Umbilical cord (tissue), 2 donors: ENCODE measurements at places on chromosomes 2 and 18. TPM values are rescaled to one million over a fixed set of nuclear protein-coding genes. Genes with fewer than 3 reads are reported as not detected.
A peak's percentile ranks its signal among the peaks of the same experiment; 100 is the strongest.

Gene QPCT
- total RNA-seq, result 37.6 TPM

Gene PRKAG3
- not detected for total RNA-seq

- DNase-seq, result no peak
Observed at GRCh38 chr2:88141952-88142351, 14.1 kb upstream of the FABP1 start.

GRCh38 chr2:181614874-181615638, 41.8 kb downstream of the CERKL start:
- DNase-seq, result no peak

DNA sequence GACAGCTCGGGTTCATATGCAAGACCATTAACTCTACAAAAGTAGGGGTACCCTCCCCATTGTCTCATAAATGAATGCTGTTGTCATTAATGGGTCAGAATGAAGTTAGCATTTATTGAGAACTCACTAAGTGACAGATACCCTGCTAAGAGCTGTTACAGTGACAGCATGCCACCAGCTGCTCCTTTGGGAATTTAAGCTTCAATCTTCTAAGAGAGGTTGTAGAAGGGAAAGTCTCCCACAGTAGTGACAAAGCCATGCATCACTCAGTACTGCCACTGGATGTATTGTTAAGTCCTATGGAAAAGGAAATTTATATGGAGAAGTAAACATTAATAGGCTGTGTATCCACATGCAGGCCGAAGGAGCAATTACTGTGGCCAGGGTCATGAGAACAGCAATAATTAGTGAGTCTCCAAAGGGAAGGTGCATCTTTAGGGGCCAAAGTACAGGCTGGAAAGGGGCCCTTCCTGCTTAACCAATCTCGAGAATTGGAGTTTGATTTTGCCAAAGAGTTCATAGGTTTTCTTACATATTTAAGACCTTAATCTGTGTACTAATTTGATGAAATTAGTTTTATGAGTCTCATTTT, 64.5 kb upstream of the FAM124B start:
- DNase-seq, result no peak

DNA sequence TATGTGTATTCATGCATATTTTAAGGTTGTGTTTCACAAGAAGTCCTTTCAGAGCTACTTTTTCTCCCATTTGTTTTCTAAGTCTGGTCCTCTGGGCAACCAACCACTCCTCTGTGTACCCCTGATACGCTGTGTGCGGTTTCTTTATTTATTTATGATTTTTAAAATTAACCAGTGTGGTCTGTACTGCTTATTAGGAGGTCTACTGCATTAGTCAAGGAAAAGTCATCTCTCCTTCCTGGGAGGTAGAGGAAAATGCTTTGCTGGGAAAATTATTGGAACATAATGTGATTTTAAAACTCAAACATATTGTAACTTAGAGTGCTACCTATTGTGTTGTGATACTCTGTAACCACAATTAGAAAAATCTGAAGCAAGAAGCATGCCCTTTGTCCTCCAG, 1404.3 kb downstream of the SUCLG1 start:
- DNase-seq, result no peak

Gene LYG1
- not detected for total RNA-seq

GRCh38 chr18:56508370-56509036, 129.9 kb downstream of the TXNL1 start:
- no peak for DNase-seq

Gene ADGRF3
- total RNA-seq, result 0.48 TPM

- no peak for DNase-seq
Observed at GRCh38 chr18:79881695-79882094, 69.8 kb downstream of the SLC66A2 start.

Gene TPO
- total RNA-seq, result 6.0 TPM

DNA sequence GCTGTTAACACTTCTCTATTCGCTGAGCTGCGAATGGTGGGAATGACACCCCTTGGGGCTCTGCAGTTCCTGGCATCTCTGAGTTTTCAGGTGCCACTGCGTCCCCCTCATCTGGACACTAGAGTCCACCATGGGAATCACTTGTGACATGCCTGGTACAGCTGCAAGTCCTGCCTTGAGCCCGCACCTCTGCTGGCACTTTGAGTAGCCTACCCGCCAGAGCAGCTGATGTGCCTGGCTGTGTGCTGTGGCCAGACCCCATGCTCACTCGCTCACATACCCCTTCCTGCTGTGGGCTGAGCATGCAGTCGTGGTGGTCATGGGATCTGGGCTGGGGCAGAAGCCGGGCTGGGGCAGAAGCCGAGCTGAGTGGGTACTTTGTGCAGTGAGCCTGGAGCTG, 117.6 kb downstream of the RND3 start:
- no peak for DNase-seq

GRCh38 chr2:204665207-204665606, 119.9 kb downstream of the PARD3B start:
- DNase-seq, result peak; percentile 31

Gene NOSTRIN
- total RNA-seq, result 22.9 TPM

Gene HPCAL1
- total RNA-seq, result 7.9 TPM

DNA sequence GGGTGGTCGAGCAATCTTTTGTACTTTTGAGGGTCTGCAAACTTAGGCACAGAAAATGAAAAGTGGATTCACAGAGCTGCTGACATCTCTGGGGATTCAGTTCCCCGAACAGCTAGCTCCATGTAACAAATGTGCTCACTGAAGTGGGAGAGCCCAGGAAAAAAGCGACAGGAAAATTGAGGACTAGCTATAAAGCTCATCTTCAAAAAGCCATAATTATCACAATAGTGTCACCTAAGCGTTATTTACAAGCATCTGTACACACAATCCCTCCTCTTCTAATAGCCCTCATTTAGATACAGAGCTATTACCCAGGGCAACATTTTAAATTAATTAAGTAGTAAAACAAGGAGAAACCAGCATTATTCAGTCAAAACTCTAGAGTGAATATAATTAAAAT, 36.1 kb downstream of the RNF152 start:
- DNase-seq, result no peak

GRCh38 chr18:70464343-70465114, 175.7 kb downstream of the SOCS6 start:
- peak; percentile 28 for DNase-seq

Gene IL1A
- 1.4 TPM for total RNA-seq

DNA sequence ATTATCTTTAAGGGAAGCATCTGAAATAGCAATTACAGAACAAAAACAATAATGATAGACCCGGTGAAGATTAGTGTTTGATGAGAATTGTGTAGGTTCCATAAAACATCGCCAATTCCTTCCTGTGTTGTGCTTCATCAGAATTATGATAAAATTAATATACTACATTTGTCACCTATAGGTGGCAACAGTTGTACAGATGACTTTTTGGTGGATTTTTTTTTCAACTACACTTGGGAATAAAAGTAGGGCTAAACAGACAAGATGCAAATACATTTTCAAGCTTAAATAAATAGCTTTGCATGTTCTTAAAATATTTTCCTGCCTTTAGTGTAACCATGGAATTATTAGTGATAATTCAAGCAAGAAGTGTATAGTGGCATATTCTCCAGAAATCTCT, 7.0 kb upstream of the LYPD1 start:
- no peak for DNase-seq

Gene GALR1
- 3.6 TPM for total RNA-seq

DNA sequence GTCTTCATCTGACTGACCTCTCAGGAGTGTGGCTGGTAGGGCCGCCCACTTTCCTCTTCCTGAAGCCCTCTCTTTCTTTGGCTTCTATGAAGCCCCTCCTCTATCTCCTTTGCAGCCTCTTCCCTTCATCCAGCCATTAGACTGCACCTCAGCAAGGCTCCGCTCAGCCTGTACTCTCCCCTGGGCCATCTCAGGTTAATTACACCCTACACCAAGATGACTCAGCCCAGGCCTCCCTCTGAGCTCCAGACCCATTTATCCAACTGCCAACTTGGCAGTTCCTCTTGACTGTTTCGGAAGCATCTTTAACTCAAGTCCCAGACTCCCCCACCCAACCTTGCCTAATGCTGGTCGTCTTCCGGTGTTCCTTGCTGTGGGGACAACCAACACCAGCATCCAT, 5.8 kb upstream of the WNT6 start:
- DNase-seq, result no peak

Gene XRCC5
- total RNA-seq, result 197 TPM

GRCh38 chr2:28406276-28407096, 13.8 kb downstream of the FOSL2 start:
- DNase-seq, result no peak

Gene POTEJ
- total RNA-seq, result 0.24 TPM

Gene BIN1
- total RNA-seq, result 47.7 TPM

DNA sequence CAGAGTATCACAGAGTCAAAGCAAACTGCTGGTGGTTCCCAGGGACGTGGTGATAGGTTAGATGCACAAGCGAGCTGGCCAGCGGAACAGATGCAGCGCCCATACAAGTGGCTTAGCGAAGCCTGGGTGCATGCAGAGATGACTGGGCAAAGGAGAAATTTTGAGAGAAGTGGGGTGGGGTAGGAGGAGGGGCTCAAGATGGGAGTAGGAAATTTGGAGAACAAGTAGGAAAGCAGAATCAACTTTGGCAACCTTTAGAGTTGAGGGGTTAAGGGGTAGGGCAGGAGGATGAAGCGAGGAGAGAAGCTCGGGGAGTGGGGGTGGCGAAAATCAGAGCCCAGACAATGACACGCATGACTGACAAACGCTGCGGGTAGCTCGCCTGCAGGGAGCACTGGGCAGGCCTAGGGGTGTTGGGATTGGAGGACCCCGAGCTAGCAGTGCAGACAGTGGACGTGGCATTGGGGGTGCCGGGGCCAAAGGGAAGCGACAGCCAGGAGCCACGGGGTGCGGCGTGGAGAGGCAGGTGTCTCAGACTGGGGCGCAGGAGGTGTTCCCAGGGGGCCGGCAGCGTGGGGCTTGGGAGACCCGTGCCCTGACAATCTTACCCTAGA, 431 bp downstream of the FAM98A start:
- DNase-seq, result peak; percentile 57

DNA sequence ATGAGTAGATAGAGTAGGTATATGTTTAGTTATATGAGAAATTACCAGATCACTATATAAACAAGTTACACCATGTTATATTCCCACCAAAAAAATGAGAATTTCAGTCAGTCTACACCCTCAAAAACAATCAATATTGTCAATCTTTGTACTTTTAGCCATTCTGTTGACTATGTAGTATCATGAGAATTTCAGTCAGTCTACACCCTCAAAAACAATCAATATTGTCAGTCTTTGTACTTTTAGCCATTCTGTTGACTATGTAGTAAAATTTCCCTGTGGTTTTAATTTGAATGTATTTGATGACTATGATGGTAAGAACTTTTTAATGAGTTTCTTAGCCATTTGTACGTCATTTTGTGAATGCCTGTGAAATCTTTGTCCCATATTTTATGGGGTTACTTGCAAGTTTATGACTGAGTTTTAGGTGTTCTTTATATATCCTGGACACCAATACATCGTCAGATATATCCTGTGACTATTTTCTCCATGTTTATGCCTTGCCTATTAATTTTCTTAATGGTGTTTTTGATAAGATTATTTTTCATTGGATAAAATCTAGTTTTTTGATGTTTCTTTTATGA, 528.4 kb upstream of the SPHKAP start:
- no peak for DNase-seq

- no peak for DNase-seq
Observed at GRCh38 chr2:105486762-105487141, 87.9 kb upstream of the FHL2 start.

DNA sequence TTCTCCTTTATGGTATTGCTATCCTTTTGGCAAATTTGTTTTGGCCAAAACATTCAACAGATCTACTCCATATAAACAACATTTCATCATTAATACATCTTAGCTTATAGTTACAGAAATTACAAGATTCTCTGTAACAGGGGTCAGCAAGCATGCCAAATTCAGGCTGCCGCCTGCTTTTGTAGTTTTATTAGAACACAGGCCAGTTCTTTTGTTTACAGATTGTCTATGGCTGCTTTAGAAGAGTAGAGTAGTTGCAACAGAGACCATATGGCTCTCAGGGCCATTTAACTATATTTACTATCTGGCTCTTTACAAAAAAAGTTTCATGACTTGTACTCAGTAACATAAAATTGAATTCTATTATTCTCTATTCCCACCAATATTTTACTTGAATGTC, 53.9 kb downstream of the LNPK start:
- DNase-seq, result no peak

- no peak for DNase-seq
Observed at GRCh38 chr2:107807988-107808387, 18.7 kb upstream of the RGPD4 start.

- no peak for DNase-seq
Observed at GRCh38 chr18:31970617-31971016, 27.7 kb upstream of the TRAPPC8 start.

DNA sequence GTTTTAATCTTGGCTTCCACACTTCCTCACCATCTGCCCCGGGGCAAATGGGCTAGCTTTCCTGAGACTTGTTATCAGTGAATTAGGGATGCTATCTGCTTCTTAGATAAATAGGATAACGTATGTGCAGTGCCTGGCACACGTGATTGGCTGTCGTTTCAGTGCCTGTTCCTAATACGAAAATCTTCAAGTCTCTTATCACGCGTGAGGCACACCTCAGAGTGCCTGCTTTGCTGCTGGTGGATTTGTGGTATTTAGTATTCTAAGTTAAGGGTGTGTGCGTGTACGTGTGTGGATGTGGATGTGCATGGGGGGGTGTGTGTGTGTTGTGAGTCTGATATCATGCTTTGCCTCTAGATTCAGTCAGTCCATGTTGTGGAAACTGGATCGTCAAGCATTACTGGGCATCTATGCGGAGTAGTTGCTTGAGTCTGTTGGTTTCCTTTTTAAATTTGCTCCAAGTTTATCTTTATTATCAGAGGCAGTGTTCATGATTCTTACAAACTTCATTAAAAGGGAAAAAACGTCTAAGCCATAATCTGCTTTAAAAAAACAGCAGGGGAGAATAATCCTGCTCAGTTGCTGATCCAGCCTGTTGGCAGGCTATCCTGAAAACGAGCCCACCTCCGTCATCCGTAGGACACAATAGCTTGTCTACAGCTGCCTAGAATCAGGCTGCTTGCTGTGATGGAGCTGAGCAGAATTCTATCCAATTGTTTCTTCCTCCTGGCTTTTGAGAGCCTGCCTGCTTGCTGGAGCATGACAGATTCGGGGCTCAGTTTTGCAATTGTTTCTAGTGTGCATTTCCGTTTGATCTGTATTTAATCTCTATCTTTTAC, 6.6 kb downstream of the SH3RF3 start:
- DNase-seq, result peak; percentile 45

DNA sequence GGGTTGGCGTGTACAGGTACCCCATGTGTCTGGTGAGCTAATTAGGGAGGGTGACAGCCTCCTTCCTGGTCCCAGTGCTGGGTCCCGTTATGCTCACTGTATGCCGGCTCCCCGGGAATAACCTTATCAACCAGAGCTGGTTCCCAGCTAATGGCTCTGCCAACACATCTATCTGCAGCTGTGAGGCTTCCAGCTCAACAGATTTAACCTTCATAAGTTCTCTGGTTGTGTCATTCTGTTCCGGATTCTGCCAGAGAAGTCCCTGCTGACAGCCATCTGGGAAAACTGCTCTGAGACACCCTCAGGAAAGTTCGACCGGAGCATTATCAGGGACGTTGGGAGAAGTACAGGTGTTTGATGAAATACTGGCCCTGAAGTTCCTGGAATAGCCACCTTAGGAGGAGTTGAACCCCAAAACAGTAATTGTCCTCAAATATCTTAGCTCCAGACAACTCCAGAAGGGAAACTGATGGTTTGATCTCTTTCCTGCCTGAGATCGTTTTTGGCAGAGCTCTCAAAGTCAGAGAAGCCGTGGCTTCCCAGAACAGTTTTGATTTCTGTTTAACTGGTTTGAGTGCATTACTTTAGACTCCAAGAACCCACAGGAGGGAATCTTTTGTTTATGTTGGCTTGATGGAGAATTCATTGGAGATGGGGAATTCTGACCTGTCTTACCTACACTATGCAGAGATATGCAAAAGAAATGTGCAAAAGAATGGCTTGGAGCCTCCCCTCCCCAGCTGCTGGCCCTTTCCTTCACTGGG, 39.4 kb upstream of the TXNDC2 start:
- DNase-seq, result no peak

Gene FAM161A
- total RNA-seq, result 16.4 TPM
